ENCODE measurements at places on chromosomes 2 and 18.
A peak's percentile ranks its signal among the peaks of the same experiment; 100 is the strongest.

DNA sequence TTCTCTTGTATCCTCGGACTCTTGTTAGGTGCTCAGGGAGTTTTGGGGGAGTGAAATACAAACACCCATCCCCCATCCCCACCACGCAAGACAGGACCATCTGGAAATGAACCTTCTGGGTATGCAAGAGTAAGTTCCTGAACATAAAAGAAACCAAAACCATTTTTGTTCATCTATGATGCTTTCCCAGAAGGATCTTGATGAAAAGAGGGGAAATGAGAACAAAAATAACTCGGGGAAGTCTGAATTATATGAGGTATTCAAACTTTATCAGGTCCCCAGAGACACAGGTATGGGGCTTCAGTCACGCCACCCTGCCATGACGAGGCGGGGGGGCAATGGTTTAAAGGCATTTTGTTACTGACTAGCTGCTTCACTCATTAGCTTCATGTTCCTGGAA lies 68.6 kb upstream of the DNMT3A start:
- no peak for DNase-seq

- no peak for DNase-seq
Measured at GRCh38 chr2:205556357-205556756, 125.9 kb upstream of the NRP2 start.

- DNase-seq: peak; percentile 93
Measured at GRCh38 chr2:229454934-229455631, 184.0 kb upstream of the PID1 start.

DNA sequence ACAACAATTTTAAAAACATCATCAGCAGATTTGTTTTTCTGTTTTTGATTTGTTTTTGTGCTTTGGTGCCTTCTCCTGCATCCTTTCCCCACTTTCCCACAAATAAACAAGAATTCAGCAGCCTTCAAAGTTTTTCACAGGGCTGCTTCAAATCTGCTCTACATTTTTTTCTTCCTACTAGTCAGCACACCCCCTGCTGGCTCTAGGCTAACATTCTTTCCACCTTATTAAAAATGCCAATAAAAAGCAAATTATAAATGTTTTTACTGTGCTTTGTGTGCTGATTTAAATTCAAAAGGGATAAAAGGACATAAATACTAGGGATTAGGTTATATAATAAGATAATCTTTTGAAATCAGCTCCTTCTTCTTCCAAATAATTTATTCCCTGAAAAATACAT lies 6.2 kb upstream of the CNTNAP5 start:
- DNase-seq: no peak

GRCh38 chr2:23534771-23535170 lies 149.8 kb downstream of the KLHL29 start:
- DNase-seq: no peak
